ENCODE measurements at places on chromosomes 2 and 18.

- H3K27ac ChIP-seq = no peak overlapping the region
- H3K36me3 ChIP-seq = no peaks in the 10 kb centered on the region
- no peak for DNase-seq
- no peaks in the 10 kb centered on the region for H3K27me3 ChIP-seq
Measured at GRCh38 chr2:4502230-4502843, 799.0 kb downstream of the DCDC2C start.

GRCh38 chr2:232980683-232981082 is 32.4 kb downstream of the NGEF start:
- peaks cover 60% of the 10 kb centered on the region for H3K27me3 ChIP-seq
- peaks cover 3% of the 10 kb centered on the region for H3K36me3 ChIP-seq
- DNase-seq = no peak
- H3K4me1 ChIP-seq = no peaks in the 10 kb centered on the region
- no peak overlapping the region for H3K4me3 ChIP-seq
- no peak overlapping the region for H3K27ac ChIP-seq

DNA sequence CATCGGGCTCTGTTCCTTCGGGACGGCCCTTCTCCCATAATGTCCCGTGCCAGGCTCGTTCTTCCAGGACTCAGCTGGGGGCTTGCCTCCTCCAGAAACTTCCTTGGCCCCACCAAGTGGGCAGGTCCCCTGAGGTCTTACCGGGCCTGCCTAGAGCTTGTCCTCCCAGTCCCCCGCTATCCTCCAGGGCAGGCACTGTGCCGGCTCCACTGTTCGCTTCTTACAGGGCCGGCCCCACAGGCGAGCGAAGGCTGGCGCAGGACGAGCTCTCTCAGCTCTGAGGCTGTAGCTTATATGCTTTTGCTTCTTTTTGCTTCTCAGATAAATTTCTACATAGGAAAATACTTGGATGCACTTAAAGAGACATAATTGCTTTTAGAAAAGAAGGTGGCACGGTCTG is 229.4 kb downstream of the TWIST2 start:
- DNase-seq = no peak
- no peak overlapping the region for H3K27ac ChIP-seq
- peaks cover 3% of the 10 kb centered on the region for H3K4me1 ChIP-seq
- H3K36me3 ChIP-seq = peaks cover 11% of the 10 kb centered on the region
- no peaks in the 10 kb centered on the region for H3K27me3 ChIP-seq
- no peak overlapping the region for H3K4me3 ChIP-seq

DNA sequence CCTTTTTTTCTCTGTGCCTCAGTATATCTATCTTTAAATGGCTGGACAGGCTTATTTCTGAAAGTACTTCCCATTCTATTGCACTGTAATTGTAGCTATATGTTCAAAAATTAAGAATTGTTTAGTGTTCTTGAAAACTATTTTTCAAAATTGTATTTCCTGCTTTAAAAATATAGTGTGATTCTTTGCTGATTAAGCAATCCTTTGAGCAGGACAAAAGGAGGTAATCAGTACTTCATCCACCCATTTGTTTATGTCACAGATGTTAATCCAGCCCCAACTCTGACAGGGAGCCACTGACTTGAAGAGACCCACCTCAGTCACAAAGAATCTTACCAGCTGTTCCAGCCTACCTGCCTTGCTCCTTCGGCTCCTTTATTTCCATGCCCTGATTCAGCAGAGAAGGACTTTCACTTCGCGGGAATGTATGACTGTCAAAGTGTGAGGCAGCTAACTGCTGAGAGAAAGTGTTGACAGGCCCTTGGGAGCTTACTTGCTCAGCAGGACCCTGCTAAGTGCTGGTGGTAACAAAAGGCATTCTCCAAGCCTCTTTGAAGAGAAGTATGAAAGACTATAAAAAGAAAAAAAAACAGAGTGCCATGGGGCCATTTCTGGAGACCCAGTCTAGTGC is 393.3 kb upstream of the CYRIA start:
- H3K4me1 ChIP-seq = no peaks in the 10 kb centered on the region
- DNase-seq = no peak
- no peak overlapping the region for H3K4me3 ChIP-seq

DNA sequence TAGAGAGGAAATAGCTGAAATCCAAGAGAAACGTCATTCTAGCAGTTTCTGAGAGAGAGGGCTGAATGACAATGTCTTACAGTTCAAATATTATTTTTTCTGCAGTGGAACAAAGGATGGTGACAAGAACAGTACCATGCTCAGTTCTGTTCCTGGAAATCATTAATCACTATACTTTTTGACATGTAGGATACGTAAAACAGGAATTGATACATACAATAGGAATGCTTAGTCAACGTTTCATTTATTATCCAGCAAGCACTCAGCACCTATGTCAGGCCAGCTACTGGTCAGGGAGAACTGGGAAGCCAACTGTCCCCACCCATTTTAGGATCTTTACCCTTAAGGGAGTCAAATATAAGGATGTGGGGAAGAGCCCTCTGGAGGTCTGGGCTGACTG is 114.7 kb downstream of the DHRS9 start:
- peaks cover 13% of the 10 kb centered on the region for H3K27me3 ChIP-seq
- H3K4me1 ChIP-seq = no peaks in the 10 kb centered on the region
- DNase-seq = no peak
- no peak overlapping the region for H3K4me3 ChIP-seq
- no peaks in the 10 kb centered on the region for H3K36me3 ChIP-seq
- no peak overlapping the region for H3K27ac ChIP-seq

DNA sequence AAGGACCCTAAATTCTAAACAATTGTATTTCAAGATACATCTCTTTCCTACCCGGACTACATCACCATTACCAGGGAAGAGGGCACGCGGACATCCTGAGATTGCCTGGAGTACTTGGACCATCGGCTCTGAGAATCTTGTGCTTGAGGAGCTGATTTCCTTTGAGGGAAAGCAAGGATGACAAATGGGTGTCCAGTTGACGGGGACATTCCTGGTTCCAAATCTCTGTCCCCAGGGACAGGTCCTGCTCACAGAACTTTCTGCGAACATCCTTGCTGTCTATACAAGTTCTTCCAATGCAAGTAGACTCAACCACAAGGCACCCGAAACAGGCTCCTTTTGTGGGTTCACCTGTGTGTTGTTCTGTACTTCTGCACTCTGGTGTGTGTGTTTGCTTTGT is 289.5 kb upstream of the MYT1L start:
- no peaks in the 10 kb centered on the region for H3K4me1 ChIP-seq
- no peak overlapping the region for H3K27ac ChIP-seq
- H3K4me3 ChIP-seq = no peak overlapping the region
- DNase-seq = no peak

DNA sequence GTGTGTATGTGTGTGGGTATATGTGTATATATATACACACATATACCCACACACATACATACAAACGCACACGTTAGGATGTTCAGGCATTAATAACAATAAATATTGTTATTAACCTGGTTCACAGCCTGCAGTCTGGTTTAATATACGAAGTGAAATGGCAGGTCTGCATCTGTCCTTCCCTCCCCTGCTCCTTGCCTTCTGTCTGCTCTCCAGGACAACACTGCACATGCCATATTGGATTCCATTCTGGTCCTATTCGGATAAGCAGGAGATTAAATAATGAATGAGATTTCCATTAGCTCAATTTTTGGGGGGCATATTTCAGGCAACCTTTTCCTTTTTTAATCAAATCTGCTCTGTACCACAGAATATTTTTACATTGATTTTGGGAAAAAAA is 158.0 kb downstream of the CELF4 start:
- H3K4me3 ChIP-seq = no peak overlapping the region
- H3K27ac ChIP-seq = no peak overlapping the region
- peaks cover 8% of the 10 kb centered on the region for H3K27me3 ChIP-seq
- no peaks in the 10 kb centered on the region for H3K36me3 ChIP-seq

DNA sequence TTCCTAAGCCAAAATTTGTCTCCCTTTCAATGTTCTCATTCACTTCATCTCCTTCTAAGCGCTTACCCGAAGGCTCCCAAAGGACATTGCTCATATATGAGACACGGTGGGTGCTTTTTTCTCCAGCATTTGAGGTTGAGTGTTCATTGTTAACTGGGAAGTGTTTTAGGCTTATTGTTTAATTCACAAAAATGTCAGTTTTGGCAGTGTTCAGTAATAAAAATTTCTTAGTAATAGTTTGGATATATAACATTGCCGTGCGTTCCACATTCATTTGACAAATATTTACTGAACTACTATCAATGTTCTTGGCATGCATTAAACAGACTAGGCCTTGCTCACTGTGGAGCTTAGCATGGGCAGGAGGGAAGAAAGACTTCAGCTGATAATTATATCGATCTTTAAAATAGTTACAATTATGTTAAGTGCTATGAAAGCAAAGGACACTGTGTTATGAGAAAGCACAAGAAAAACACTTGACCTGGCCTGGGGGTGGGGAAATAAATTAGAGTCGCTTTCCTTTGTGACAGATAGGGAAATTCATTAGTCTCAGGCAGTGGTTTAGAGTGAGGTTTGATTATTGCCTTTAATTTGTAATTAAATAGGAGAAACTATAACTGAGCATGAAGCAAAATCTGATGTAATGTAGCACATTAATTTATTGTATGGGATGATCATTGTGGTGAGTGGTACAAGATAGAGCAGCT is 82.2 kb upstream of the DOCK10 start:
- peaks cover 4% of the 10 kb centered on the region for H3K4me1 ChIP-seq
- H3K36me3 ChIP-seq = peaks cover 5% of the 10 kb centered on the region
- no peak for DNase-seq
- H3K4me3 ChIP-seq = no peak overlapping the region

DNA sequence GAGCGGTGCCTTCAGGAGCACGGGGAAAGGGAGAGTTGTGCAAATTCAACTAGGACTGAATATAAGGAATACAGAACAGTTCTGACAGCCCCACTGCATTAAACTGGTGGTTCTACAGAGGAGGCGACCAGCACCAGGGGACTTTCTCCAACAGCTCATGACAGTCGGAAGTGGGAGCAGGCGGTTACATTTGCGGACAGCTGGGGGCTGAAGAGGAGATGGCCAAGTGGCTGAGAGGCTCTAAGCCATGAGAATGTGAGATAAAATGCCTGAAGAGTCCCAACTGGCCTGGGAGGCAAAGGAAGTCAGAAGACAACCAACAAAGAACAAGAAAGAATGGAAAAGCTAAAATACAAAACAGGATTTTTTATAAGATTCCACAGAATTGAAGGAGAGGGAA is 141.3 kb downstream of the L3MBTL4 start:
- no peak overlapping the region for H3K27ac ChIP-seq
- no peaks in the 10 kb centered on the region for H3K27me3 ChIP-seq
- no peak for DNase-seq
- no peaks in the 10 kb centered on the region for H3K4me1 ChIP-seq
- H3K36me3 ChIP-seq = no peaks in the 10 kb centered on the region

- H3K4me1 ChIP-seq = peaks cover 2% of the 10 kb centered on the region
- H3K27ac ChIP-seq = no peak overlapping the region
- no peak overlapping the region for H3K4me3 ChIP-seq
- H3K36me3 ChIP-seq = peaks cover 18% of the 10 kb centered on the region
Measured at GRCh38 chr18:49778826-49779465, 34.4 kb downstream of the ACAA2 start.

GRCh38 chr2:71069376-71069775 is 928 bp downstream of the NAGK start:
- H3K4me3 ChIP-seq = peak overlapping the region; percentile 96
- peak overlapping the region; percentile 98 for H3K27ac ChIP-seq
- no peaks in the 10 kb centered on the region for H3K27me3 ChIP-seq

GRCh38 chr2:3257166-3257565 is 120.5 kb downstream of the EIPR1 start:
- no peak overlapping the region for H3K4me3 ChIP-seq
- peaks cover 5% of the 10 kb centered on the region for H3K36me3 ChIP-seq
- no peak for DNase-seq
- no peak overlapping the region for H3K27ac ChIP-seq

- no peak overlapping the region for H3K4me3 ChIP-seq
- H3K4me1 ChIP-seq = no peaks in the 10 kb centered on the region
- peaks cover 20% of the 10 kb centered on the region for H3K27me3 ChIP-seq
- no peak for DNase-seq
- H3K36me3 ChIP-seq = no peaks in the 10 kb centered on the region
Measured at GRCh38 chr18:22191346-22191695, 21.9 kb downstream of the GATA6 start.

GRCh38 chr2:61679096-61679495 is 140.9 kb upstream of the XPO1 start:
- no peaks in the 10 kb centered on the region for H3K27me3 ChIP-seq
- H3K36me3 ChIP-seq = no peaks in the 10 kb centered on the region
- no peak overlapping the region for H3K4me3 ChIP-seq

- peak overlapping the region; percentile 16 for H3K27ac ChIP-seq
- peaks cover 18% of the 10 kb centered on the region for H3K4me1 ChIP-seq
- H3K27me3 ChIP-seq = no peaks in the 10 kb centered on the region
- no peaks in the 10 kb centered on the region for H3K36me3 ChIP-seq
Measured at GRCh38 chr18:48798334-48799245, 152.2 kb downstream of the SMAD7 start.

DNA sequence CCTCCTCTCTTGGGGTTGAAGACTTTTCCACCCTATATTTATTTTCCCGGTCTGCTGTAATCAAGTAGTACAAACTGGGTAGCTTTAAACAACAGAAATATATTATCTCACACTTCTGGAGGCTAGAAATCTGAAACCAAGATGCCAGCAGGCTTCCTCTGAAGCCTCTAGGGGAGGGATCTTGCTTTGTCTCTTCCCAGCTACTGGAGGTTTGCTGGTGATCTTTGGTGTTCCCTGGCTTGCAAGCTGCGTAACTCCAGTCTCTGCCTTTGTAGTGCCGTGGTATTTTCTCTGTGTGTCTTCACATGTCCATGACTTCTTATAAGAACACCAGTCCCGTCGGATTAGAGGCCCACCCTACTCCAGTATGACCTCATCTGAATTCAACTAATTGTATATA is 44.4 kb downstream of the MYO3B start:
- H3K36me3 ChIP-seq = no peaks in the 10 kb centered on the region
- DNase-seq = no peak
- H3K4me1 ChIP-seq = no peaks in the 10 kb centered on the region
- H3K4me3 ChIP-seq = no peak overlapping the region
- no peak overlapping the region for H3K27ac ChIP-seq
- peaks cover 29% of the 10 kb centered on the region for H3K27me3 ChIP-seq

DNA sequence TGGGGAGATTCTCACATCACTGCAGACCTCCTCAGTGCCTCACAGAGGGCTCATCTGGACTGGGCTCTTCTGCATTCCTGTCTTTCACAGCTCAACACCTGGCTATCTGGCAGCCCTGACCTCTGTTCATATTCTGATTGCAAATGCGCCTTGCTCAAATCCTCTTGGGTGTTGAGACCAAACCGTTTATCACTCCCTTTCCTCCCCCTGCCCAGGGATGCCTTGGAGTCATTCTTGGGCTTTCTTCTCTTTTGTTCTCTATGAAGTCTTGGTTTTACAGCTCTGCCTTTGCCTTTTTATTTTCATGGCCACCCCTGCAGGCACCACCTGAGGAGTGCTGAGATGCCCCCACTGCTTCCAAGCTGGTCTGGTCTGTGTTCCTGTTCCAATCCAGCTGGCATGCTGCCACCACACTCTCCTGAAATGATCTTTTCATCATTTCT is 26.3 kb downstream of the TUBB6 start:
- no peak overlapping the region for H3K4me3 ChIP-seq
- H3K4me1 ChIP-seq = peaks cover 6% of the 10 kb centered on the region
- H3K27me3 ChIP-seq = no peaks in the 10 kb centered on the region
- peak overlapping the region; percentile 53 for H3K27ac ChIP-seq

GRCh38 chr2:172357442-172357841 is 69.9 kb upstream of the ITGA6 start:
- H3K36me3 ChIP-seq = peaks cover 2% of the 10 kb centered on the region
- H3K27ac ChIP-seq = peak overlapping the region; percentile 39
- no peak overlapping the region for H3K4me3 ChIP-seq

Data from T-helper 17 cell (primary cell).